Retina (tissue), 1 donor: ENCODE measurements at places on chromosomes 13 and 19.

DNA sequence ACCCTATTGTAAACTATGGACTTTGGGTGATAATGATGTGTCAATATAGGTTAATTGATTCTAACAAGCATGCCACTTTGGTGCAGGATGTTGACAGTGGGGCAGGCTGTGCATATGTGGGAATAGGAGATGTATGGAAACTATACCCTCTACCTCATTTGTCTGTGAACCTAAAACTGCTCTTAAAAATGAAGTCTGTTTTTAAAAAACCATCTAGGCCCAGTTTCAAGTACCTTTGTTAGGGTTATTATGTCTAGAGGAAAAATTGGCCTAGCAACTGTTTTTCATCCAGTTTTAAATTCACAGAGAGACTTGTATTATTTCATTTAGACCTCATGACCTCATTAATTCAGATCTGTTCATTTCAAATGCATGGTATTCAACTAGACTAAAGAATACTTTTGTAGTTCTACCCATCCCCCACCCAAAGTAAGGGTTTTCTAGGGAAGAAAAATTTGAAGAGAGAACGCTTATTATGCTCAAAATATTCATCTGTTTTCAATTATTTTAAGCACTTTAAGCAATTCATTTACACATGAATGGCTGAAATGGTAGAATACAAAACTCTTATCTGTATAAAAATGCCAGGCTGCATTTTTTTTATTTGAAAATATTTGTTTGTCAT, 1781.9 kb upstream of the MIR17HG start:
- DNase-seq, result peak; percentile 61

GRCh38 chr13:102374233-102374632, 27.6 kb downstream of the FGF14 start:
- DNase-seq, result no peak

DNA sequence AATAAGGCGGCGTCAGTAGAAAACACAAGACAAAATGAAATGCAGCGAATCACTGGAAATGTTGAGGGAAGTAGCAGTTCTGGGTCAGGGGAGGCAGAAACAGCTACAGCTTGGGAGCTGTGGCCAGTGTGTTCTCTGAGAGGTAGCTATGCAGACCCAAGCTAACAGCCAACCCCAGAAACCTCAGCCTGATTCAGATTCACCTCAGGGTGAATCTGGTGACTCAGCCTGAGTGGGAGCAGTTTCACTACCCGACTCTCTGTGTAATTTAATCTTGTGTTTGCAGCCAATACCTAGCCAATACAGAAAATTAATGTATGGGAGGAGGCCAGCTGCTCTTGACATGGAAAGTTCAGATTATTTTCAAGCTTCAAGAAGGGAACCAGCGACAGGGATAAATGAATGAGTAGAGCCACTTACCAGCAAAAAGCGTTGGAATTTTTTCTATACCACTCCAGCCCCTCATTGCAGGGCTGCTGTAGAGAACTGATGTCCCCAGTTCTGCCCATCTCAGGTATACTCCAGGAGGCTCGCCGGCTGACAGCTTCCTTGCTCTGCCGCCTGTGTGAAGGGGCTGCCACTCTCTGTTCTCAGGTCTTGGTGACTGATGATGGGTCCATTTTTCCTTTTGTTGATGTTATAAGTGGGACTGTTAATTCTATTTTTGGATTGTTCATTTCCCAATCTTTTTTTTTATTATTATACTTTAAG, 8.9 kb downstream of the IGFL3 start:
- no peak for DNase-seq

- DNase-seq, result no peak
Measured at GRCh38 chr13:61486496-61486895, 70.8 kb upstream of the PCDH20 start.

GRCh38 chr19:49823472-49823871, 5.4 kb downstream of the MED25 start:
- DNase-seq, result no peak
